ENCODE measurements at places on chromosomes 2 and 18.

GRCh38 chr18:41324934-41325333, 630.1 kb upstream of the PIK3C3 start:
- no peak for DNase-seq

GRCh38 chr2:217445723-217446122, 557.1 kb downstream of the TNS1 start:
- DNase-seq: no peak

DNA sequence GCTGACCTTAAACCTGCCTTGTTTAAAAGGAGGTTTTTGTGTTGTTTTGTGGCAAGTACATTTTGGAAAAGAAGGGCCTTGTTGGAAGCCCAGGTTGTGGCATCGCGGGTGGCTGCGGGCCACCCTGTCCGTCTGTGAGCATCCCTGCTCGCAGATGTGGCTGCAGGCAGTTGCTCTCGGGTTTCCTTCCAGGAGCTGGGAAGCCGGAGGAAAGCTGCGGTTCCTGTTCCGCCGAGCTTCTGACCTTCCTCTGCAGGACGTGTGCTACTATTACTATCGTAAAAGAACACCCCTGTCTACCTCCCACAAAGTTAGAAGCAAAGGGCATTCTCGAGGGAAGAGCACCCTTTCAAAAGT, 766 bp downstream of the MFF start:
- no peak for DNase-seq

- no peak for DNase-seq
Observed at GRCh38 chr2:200377355-200378336, 71.2 kb downstream of the SPATS2L start.

GRCh38 chr2:191786694-191787093, 60.2 kb downstream of the CAVIN2 start:
- no peak for DNase-seq

DNA sequence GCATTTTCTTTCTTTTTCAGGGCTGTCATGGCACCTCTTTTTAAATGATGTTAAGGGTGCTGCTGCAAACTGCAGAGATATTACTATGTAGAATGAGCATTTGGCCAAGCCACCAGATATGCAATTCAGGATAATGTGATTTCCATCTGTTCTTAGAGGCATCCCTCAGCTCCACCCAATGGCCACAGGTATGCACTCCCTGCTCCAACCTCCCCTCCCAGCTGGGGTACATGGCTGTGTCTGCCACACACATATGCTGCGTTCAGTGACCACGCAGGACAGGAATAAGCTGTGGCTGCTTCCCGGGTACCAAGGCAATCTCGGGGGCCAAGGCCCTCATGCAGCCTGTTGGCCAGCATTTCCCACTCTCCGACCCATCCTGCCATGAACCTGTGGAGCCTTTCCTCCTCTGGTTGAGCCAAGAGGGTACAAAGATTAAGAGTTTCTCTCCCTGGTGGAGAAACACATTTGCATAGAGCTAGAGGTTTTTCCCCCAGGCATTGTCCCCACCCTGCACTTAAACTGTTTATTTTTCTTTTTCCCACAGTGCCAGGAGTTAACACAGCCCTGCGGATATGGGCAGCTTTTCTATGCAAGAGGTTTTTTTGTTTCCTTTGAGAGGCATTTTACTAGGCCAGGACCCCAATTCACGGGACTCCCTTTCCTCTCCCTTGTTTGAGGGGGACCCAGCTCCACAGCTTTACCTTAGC, 147.0 kb downstream of the GCA start:
- DNase-seq: no peak

DNA sequence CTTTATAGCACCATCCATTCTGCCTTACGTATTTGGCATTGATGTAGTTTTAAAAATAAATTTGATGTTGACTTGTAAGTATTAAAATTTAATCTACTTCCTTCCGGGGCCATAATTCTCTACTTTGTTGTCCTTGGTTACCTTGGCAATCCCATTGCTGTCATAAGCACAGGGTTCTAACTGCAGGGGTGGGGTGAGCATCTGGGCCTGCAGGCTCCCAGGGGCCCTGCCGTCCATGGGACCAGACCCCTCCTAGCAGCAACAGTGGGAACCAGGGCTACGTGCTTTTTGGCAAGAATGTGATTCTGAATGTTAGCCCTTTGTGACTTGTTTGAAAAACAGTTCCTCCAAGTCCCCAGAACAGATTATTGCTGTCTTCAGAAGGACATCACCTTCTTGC, 4.9 kb downstream of the ASAP2 start:
- no peak for DNase-seq

DNA sequence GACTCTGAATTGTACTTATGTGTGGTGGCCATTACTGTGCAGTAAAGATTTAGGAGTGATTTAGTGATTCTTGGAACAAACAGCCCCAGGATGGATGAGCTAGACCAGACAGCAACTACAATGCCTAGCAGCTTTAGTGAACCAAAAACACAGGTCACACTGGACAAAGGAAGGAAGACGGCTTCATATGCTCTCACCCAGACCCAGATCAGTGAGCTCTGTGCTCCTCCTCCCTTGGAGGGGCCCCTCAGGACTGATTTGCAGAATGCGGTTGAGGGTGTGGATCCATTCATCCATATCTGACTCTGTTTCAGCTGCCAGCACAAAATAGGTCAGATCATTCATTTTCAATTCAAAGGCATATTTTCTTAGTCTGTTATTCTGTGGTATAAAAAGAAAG, 159.7 kb upstream of the CCDC195 start:
- DNase-seq: no peak

DNA sequence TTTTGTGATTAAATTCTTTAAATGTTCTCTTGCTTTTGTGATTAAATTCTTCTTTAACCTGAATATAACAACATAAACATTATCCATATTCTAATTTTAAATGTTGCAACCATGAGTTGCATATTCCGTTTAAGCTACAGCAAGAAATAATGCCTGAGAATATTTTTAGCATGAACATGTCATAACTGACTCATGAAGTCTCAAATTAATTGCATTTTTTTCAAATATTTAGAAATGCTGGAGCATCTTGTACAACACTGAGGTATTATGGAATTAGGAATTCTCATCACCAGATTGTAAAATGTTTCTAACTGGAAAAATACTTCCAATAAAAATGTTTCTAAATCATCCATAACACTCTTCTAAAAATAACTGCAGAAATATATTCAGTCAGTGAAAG, 14.7 kb downstream of the ROCK2 start:
- DNase-seq: no peak

GRCh38 chr18:67117804-67118203, 398.7 kb downstream of the DSEL start:
- DNase-seq: no peak

DNA sequence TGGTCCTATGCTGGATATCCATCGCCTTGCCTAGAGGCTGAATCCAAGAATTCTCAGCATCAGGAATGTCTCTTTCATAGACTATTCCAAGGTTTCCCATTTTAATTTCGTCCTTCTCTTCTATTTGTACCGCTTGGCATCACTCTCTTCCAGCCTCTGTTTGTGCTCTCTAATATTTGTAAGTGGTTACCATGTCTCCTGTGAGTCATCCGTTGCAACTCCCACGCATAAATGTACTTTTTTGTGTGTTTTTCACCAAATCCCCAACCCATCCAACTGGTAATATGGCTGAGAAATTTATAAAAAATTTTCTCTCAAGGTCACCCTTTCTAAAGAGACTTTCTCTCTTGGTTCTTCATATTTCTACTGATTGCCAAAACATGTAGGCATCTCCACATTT, 21.8 kb downstream of the COLEC12 start:
- no peak for DNase-seq

- DNase-seq: no peak
Observed at GRCh38 chr2:160222546-160223283, 22.6 kb upstream of the ITGB6 start.

DNA sequence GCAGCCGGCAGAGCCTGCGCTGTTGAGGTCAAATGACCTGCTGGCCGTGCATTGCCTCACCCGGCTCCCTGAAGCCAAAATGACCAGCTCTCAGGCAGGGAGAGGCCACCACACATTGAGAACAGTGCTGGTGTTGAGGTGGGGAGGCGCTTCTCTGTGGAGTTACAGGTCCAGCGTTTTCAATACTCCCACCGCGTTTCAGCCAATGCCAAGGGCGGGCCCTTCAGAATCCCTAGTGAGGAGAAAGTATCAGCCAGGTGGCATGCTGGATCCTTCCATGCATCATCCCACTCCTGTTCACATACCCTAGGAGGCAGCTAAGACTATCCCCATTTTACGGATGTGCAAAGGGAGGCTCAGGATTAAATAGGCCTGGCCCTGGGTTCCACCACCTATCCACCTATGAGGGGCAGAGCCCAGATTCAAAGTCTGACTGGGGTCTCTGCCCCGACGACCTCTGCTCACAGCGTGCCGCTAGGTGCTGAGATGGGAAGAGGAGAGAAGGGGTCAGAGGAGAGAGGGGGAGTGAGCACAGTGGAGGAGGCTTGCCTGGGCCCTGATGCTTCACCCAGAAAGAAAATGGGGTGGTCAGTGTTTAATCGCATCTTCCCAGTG, 137.6 kb upstream of the ID2 start:
- DNase-seq: no peak

DNA sequence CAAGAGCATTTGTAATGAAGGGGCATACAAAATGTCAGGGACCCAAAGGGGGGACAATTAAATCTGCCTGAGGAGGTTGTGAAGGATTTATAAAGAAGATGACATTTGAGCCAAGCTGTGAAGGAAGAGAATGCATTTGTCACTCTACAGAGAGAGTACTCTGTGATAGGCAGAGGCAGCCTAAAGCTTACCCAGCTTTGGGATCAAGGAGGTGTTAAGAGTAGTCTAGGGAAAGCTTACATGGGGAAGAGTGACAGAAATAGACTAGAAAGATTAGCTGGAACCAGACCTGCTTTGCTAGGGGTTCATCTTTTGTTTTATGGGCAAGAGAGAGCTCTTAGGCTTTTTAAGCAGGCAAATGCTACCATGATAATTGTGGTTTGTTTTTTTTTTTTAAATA, 169.1 kb upstream of the CYP26B1 start:
- no peak for DNase-seq

DNA sequence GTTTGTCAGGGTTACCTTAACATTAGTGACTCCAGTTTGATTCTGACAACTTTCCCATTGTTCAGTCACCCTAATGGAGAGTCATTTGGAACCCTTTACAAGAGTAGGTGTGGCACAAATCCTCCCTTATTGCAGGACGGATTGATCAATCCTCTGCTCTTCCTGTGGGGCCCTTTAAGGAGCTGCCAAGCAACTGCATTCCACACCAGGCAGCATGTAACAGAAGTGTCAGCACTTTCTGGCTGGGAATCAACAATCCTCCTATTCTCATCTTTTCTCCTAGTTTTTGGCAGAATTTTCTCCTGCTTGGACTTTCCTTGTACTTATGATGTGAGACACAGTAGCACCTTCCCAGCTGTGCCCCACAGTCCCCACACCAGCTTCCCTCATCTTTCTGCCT, 177.8 kb downstream of the ST6GAL2 start:
- DNase-seq: no peak

DNA sequence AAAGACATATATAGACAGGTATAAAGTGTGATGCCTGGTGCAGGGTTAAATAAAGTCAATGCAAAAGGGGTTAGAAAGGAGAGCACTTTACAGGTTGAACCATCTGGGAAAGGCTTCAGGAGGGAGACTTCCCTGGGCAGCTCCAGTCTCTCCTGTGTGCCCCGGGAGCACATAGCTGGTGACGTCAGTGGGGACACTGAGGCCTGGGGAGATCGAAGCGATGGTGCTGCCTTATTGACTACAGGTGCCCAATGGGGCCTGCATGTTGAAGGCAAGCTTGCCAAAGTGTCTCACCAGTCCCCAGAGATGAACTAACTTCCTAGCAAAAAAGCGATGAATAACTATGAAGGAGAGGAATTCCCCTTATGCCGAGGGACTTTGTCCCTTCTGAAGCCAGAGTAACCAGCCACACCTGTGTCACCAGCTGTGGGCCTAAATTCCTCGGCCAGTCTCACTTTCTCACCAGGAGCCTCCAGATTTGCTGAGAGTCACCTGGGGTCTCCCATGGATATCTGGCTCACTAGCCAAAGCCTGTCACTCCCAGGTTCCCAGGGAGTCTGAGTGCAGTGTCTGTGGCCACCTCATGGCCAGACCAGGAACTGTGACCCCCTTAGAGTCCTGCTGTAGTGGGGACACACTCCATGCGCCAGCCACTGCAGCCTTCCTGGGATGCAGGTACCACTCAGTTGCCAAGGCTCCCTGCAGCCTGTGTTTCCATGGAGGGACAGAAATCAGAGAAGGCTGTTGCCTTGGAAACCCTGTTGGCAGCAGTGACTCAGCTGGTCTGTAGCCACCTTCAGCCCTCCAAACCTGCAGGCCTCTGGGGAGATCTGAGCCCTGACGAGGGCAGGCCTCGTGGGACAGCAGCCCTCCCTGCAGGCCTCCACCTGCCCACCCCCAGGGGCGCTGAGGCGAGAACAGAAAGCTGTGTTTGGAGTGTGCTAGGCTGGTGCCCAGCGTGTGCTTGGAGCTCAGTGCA, 128.7 kb downstream of the CTIF start:
- no peak for DNase-seq

- DNase-seq: no peak
Observed at GRCh38 chr2:12742891-12743290, 26.2 kb downstream of the TRIB2 start.

GRCh38 chr2:6975988-6976387, 58.8 kb downstream of the RNF144A start:
- DNase-seq: no peak

- no peak for DNase-seq
Observed at GRCh38 chr2:75071766-75072165, 113.3 kb downstream of the POLE4 start.

GRCh38 chr2:234825616-234826015, 126.2 kb upstream of the SH3BP4 start:
- no peak for DNase-seq

DNA sequence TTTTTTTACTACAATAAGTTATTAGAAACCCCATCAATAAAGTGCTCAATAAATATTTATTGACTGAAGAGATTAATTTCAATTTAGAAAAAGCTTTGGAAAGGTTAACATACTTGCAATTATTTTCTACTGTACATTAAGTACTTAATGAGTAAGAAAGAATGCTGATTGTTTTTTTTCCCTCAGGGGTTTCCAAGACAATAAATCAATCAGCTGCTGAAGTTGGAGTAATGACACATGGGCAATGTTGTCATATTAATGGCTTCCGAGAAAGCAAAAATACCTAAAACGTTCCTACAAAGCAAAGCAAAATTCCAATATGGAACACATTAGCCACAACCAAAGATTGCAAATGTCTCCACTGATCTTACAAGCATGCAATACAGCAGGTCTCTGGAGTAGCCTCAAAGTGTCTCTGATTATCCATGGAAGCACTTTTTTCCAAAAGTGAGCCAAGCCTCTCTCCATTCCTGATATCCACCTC, 66.7 kb downstream of the ZC3H6 start:
- no peak for DNase-seq
